ENCODE measurements at places on chromosomes 2 and 18.
A peak's percentile ranks its signal among the peaks of the same experiment; 100 is the strongest.

DNA sequence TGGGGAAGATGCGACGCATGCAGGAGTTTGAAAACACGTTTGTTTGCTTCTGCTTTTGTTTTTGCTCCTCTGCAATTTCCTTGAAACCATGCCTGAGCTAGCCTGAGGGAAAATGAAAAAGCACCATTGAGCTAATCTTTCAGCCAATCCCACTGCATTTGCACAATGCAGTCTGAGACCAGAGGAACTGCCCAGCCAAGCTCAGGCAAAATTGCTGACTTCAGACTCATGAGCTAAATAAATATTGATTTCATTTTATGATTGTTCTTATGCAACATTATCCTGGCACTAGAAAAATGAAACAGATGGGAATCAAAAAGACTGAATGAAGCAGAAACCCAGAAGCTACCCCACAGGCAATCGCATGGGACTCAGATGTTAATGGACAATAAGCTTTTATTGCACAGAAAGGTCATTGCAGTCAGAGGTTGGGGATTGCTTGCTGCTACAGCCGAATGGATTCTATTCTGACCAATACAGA lies 37.0 kb downstream of the TPRKB start:
- DNase-seq: no peak

GRCh38 chr2:73888388-73888787 lies 4.4 kb upstream of the ACTG2 start:
- DNase-seq: no peak

DNA sequence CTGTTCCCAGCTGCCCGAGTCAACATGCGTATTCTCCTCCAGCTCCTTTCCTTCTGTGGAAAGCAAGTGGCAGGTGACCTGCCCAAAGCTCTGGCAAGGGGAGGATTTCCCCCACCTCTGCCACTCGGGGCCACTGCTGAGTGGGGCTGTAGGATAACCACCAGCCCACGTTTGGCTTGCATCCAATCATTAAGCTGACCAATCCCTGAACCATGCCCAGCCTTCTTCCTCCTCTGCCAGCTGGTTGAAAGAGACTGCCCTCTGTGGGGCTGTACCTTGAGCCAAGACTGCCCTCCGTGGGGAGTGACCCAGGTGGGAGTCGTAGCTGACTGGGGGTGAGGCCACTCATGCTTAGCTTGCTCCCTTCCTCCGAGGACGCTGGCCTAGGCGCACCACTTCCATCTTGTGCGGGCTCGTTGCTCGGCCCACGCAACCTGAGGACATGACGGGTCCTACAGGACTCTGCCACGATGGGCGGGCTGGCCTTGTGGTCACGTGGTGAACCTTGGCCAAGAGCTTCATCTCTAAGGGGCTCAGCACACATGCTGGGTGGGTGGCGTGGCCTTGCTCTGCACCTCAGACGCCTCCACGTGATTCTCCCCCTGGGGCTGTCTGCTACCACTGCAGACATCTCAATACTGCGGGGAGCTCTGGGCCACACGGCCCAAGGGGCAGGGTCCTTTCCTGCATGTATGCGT lies 112.1 kb downstream of the NDUFA10 start:
- DNase-seq: peak; percentile 28

DNA sequence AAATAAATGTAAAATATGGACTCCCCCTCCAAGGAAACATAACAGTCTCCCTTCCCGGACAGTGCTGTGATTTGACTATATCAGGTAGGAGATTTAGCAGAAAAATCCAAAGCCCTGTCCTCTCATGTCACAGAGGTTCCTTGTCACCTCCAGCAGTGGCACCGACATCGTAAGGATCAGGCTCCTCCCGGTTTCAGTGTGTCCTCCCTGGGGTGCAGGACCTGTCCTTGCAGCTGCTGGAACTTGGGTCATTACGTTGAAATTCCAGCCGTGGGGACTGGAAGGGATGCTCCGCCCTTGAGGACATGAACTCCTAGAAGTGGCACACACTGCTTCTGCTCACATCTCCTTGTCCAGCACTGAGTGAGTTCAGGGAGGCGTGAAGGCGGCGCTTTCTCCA lies 101.1 kb upstream of the ODC1 start:
- no peak for DNase-seq

GRCh38 chr2:230008708-230009066 lies 60.0 kb downstream of the SLC16A14 start:
- no peak for DNase-seq

DNA sequence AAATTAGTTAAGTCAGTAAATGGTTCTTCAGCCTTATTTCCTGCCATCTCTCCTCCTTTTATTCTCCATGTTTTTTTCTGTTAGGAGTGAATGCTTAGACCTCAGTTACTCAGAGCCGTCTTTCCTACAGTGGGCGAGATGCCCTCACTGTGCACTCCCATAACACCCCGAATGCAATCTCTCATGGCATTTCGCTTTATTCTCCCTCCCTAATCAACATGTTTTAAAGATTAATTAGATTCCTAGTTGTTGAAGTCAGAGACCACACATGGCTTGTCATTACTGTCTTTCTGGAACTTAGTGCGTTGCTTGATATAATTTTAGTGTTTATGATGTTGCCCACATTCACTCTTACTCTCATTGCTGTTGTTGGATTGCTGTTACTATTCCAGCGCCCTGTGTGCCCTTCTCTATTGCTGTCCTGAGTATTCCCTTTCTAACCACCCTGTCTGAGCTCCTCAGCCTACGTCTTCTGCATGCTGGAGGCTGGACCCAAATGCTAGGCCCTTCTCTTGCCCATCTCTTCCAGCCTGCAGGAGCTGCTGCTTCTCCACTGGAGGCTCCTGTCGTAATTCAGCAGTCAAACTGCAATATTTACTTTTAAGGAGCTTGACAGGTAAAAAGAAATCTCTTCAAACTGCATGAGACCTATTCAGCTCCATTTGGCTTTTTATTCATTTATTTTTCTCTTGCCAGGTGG lies 99.3 kb downstream of the MAP2 start:
- no peak for DNase-seq

DNA sequence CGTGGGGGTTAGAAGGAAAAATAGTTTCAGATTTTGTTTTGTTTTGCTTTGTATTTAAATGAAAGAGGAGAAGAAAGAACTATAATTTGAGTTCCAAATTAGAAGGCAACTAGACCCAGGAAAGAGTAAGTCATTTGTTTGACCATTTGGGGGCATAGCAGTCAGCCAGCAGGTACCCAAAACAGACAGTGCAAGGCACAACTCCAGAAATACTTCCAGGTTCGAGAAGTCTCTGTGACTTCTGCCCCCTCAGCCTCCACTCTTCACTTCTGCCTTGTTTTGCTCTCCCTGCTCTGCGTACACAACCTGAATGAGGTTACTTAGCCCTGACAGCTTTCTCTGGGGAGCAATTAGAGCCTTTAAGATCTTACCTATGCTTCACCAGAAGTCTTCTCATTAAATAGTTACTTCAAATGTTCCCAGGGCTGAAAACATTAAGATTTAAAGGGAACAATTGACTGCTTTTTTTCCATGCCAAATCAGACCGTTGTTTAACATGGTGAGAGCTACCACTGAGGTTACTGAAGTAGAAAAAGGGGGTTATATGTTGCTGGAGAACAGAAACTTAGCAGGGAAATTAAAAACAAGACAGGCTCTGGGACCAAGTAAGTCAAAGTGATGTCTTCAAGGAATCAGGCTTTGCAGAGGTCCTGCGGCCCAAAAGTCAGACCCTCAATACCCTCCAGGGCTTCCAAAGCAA lies 216.9 kb downstream of the BCL11A start:
- DNase-seq: no peak

DNA sequence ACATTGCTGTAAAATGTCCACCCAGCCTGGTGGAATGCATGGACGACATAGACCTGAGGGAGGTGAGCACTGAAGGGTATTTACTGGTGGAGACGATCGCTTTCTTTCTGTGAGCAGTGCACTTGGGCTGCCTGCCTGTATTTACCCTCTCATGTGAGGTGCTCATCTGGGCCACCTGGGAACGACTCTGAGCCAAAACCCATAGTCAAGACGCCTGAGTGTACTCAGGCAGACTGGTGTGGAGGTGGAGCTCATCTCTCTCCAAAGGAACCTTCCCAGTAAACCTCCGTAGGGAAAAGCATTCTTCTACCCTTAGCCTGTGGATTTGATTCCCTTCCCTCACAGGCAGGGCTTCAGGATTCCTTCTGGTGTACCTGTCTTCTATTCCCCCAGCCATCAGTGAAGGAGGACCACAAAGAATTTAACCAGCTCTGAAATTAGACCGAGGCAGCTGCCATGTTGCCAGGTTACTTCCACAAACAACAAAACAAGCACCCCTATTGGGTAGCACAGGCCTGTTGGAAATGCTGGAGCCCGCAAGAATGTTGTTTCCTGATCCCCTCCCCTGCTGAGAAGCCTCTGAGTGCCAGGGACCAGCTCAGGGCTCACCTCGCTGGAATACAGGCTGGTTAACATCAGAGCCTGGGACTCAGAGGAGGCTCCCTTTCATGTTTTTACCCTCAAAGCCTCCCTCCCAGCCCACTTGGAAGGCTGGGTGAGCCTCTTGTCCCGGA lies 47.5 kb upstream of the TXNDC2 start:
- peak; percentile 81 for DNase-seq

DNA sequence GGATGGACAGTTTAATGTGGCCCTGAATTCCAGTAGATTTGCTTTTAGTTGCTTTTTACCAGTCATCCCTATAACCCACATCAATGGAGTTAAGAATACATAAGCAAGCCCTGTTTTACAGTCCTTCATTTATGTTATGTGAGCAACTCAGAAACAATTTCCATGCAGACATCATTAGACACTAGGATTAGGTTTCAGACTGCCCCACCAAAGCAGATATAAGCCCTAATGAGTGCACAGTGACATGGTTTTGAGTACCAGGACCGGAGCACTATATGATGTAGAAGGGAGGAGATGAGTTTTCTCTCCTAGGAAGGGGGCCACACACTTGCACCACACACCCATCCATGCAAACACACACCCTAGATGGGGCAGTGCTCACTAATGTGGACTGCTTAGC lies 15.5 kb downstream of the KCNS3 start:
- no peak for DNase-seq

DNA sequence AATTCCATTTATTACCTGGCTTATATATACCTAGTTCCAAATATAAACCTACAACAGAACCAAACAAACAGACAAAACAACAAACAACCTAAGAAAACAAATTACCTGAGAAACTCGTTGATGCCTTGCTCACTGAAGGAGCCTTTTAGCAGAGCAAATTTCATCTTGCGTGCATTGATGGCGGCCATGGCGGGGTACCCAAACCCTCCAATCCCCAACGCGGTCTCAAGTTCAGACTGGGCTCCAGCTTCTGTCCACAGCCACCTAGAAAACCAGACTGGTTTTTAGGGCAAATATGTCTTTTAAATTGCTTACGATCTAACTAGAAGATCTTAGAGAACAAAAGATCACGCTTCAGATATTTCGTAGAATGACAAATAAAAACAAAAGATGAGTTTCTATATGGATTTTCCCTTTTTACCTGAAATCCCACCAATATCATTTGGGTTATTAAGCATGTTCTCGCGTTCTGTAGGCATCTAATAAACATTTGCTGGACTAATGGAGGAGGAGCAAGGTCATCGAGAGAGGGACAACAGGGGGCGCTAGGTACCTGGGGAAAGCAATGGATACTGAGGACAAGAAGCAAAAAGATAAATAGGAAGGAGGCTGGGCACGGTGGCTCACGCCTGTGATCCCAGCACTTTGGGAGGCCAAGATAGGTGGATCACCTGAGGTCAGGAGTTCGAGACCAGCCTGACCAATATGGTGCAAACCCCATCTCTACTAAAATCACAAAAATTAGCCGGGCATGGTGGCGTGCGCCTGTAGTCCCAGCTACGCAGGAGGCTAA lies 25.2 kb downstream of the PDIA6 start:
- peak; percentile 58 for DNase-seq

DNA sequence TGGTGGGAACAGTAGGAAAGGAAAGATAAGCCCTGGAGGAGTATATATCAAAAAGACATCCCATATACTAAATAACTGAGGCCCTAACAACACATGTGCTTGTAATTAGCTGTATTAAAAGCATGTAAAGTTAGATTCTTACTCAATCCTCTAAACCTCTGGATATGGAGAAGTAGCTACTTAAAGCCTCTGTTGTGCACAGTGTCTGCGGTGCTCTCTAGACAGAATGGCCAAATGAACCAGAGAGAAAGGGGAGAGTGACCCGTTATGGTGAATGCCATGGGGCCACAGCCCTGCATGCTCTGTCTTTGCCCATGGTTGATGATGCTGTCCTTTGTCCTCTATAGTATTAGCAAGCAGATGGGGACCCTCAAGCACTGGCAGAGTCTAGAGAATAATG lies 104.4 kb upstream of the SLC8A1 start:
- DNase-seq: no peak
